ENCODE measurements at places on chromosomes 5 and 9.
A peak's percentile ranks its signal among the peaks of the same experiment; 100 is the strongest.

GRCh38 chr5:92207151-92207550 is 824.0 kb upstream of the ARRDC3 start:
- DNase-seq: no peak

GRCh38 chr5:133112026-133112660 is 60.3 kb downstream of the HSPA4 start:
- DNase-seq: no peak

- peak; percentile 75 for DNase-seq
Measured at GRCh38 chr9:107488375-107489143, 1.0 kb downstream of the KLF4 start.

GRCh38 chr9:2208991-2209390 is 193.8 kb downstream of the SMARCA2 start:
- DNase-seq: no peak

DNA sequence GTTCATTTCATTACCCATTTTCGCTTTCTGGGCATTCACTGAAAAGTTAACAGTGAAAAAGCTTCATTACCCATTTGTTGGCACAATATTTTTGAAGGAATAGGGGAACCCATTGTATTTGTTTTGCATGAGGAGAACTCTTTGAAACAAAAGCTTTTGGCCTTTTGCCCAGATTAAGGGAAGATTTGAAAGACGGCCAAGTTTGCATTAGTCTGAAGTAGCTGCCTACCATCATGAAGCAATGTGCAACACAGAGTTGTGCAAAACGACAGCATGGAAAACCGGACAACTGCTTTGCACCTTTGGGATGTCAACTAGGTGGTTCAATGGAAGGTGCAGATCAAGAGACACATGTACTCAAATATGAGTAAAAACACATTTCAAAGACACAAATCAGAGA is 84.9 kb downstream of the TRPM3 start:
- no peak for DNase-seq

GRCh38 chr9:126052791-126053190 is 273.8 kb upstream of the MVB12B start:
- peak; percentile 42 for DNase-seq

- no peak for DNase-seq
Measured at GRCh38 chr5:169801781-169802180, 164.7 kb downstream of the DOCK2 start.

- DNase-seq: no peak
Measured at GRCh38 chr5:109318455-109319108, 91.2 kb downstream of the PJA2 start.

GRCh38 chr5:138833080-138833479 is 42.1 kb downstream of the LRRTM2 start:
- DNase-seq: no peak

GRCh38 chr9:100739666-100740065 is 161.8 kb downstream of the CAVIN4 start:
- peak; percentile 74 for DNase-seq

GRCh38 chr9:76591256-76591950 is 132.4 kb downstream of the GCNT1 start:
- DNase-seq: no peak

DNA sequence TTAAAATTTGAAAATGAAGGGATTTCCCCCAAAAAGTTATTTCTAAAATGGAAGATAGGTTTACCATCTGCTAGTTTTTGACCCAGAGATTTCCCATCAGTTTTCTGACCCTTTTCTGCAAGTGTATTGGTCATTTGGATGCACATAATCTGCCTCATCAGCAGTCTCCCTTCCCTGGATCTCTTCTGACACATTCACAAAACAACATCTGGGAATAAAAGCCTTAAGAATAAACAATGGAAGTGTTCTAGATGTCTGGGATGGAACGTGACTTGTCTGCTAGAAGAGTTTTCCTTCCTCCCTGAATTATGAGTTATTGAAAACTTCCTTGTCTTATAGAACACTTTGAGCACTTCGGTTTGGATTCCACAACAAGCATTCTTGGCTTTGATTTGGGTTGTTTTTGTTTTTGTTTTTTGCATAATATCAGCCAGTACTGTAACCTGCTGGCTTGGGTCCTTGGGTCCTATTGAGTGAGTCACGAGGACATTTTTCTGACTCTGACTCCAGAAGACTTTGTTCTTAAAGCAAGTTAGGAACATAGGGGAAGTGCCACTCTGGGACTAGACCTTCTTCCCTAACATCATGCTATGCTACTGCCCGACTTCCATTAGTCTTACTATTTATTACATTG is 18.2 kb upstream of the ESM1 start:
- no peak for DNase-seq

GRCh38 chr5:91474201-91474600 is 91.1 kb upstream of the ARRDC3 start:
- DNase-seq: no peak

- DNase-seq: no peak
Measured at GRCh38 chr5:174083056-174083827, 37.7 kb downstream of the NSG2 start.

- DNase-seq: peak; percentile 42
Measured at GRCh38 chr9:38315085-38315595, 77.4 kb upstream of the ALDH1B1 start.

GRCh38 chr9:94213511-94214124 is 45.5 kb upstream of the ZNF169 start:
- DNase-seq: peak; percentile 82

DNA sequence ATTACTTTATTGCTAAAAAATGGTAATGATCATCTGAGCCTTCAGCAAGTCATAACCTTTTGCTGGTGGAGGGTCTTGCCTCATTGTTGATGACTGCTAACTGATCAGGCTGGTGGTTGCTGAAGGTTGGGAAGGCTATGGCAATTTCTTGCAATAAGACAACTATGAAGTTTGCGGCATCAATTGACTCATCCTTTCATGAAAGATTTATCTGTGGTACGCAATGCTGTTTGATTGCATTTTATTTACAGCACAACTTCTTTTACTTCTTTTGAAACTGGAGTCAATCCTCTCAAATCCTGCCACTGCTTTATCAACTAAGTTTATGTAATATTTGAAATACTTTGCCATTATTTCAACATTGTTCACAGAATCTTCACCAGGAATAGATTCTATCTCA is 58.3 kb upstream of the ACO1 start:
- no peak for DNase-seq

GRCh38 chr5:140877262-140877581 is 2.1 kb downstream of the PCDHA12 start:
- no peak for DNase-seq

DNA sequence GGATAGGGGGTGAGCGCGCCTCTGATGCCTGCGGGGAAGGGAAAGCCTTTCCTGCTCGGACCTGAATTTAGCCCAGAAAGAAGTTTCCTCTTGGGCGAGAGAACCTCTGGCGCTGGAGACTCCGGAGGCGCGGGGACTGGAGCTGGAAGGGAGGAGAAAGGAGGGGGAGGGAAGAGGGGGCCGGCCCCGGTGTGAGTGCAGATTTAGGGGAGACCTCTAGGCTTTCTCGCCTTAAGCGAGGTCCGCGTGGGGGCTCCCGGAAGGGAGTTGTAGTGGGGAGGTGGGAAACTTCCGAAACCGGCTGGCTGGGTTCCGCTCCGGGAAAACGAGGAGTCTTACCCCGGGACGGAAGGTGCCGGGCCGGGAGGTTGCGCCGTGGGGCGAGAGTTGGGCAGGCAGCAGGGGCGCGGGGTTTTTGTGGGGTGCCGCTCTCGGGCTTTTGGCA is 1.3 kb downstream of the PCSK5 start:
- peak; percentile 58 for DNase-seq

GRCh38 chr5:39231705-39232525 is 12.6 kb upstream of the FYB1 start:
- no peak for DNase-seq

- DNase-seq: no peak
Measured at GRCh38 chr9:88498880-88499279, 36.1 kb upstream of the NXNL2 start.

GRCh38 chr5:142512043-142513042 is 173.5 kb downstream of the FGF1 start:
- DNase-seq: peak; percentile 97

GRCh38 chr5:143524338-143524945 is 121.0 kb upstream of the NR3C1 start:
- DNase-seq: no peak

DNA sequence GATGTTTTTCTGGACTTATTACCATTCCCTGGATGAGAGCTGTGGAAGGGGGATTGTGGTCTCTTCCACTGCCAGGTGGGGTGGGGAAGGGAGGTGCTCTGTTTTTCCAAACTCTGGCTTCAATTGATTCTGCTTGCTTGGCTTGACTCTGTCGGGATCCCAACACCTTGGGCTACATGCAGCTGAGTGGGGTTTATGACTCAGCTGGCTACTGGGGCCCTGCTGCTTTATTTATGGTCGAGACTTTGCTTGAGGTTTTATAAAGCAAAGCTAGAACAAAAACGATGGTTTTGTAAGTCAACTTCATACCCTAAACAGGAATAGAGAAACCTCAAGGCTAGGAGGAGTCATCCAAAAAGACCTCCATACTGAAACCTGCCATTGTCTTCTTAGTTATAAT is 76.3 kb downstream of the AOPEP start:
- no peak for DNase-seq

DNA sequence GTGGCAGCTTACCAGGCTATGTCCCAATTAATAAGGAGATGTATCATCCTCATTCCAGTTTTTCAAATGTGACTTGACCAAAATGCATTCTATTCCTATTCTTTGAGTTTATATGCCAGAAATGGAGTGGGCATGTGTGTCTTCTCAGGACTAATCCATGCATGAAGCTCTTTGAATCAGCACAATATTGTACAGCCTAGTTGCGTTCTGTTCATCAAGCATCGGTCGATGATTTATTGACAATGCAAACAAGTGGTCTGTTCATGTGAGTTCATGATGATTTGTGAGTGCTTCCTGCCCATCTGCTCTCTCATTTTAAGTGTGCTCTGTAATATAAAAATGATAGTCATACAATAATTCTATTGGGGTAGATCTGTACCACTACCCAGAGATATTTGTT is 48.3 kb downstream of the PALM2AKAP2 start:
- DNase-seq: no peak

DNA sequence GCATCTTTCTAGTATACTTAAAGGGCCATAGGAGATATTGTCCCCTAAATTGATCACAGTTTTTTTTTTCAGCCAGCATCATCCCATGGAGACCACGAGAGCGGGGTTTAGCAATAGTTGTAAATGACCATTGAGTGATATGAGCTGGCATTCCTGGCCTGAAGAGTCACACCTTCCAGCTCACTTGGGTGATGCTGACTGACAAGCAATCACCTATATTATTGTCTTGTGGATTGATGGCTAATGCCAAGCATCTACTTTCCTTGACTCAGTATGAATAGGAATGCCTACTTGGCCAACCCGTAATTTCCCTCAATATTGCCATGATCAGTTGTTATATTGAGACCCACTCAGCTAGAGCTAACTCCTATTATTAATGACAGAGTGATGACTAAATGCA is 70.5 kb downstream of the ADAMTSL1 start:
- DNase-seq: no peak

- no peak for DNase-seq
Measured at GRCh38 chr5:141703133-141703561, 21.1 kb upstream of the ARAP3 start.

- no peak for DNase-seq
Measured at GRCh38 chr9:81268048-81268447, 421.3 kb downstream of the TLE1 start.

DNA sequence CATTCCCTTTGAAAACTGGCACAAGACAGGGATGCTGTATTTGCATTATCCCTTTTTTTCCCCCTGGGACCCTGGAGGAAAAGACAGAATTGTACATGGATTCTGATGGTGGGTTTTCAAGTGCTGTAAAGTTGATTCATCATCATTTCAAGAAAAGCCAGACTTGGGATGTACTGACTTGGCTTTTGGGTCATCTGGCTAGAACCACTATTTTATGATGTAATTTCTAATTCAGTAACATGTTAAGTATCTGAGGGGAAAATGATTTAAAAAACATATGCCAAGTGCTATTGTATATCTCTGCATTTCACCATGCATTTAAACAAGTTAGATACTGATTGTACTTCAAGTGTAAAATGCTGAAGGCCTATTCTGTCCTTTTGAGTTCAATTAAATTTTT is 15.2 kb upstream of the MAP3K1 start:
- no peak for DNase-seq

GRCh38 chr5:148820461-148821395 is 5.7 kb upstream of the ADRB2 start:
- no peak for DNase-seq

DNA sequence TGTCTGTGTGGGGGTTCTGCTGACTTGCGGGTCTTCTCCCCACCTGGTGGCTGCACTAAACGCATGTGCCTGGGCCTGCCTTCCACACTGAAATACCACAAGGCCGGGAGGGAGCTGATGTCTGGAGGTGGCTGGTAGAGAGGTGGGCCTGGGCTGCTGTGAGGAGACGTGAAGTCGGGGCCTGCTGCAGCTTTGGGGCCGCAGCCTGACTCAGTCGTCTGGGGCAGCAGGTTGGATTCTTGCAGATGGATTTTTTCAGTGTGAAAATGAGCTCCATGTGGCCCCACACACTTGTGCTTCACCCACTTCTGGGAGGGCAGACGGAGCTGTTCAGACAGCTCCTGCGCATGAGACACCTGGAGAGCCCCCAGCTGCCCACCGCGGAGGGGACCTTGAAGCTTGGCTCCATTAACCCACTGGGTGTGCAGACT is 29.3 kb downstream of the COL5A1 start:
- peak; percentile 73 for DNase-seq

GRCh38 chr5:55699041-55699688 is 13.0 kb downstream of the SLC38A9 start:
- no peak for DNase-seq

- peak; percentile 85 for DNase-seq
Measured at GRCh38 chr5:53482717-53483638, 2.5 kb downstream of the FST start.

DNA sequence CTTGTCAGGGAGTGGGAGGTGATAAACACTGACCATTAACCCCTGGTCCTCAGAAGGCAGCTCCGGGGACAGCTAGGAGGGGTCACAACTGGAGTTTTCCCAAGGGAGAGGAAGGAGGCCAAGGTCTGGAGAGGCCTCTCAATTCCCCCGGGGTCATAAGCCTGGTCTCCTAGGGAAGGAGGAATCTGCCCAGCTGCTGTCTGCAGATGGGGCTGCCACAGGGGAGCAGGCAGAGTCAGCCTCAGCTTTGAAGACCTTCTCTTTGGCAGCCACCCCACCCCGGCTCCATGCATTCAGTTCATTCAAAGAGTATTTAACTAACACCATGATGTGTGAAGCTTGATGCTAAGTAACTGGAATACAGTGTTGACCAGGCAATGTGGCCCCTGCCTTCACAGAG is 74.6 kb upstream of the HSPA9 start:
- DNase-seq: peak; percentile 66

DNA sequence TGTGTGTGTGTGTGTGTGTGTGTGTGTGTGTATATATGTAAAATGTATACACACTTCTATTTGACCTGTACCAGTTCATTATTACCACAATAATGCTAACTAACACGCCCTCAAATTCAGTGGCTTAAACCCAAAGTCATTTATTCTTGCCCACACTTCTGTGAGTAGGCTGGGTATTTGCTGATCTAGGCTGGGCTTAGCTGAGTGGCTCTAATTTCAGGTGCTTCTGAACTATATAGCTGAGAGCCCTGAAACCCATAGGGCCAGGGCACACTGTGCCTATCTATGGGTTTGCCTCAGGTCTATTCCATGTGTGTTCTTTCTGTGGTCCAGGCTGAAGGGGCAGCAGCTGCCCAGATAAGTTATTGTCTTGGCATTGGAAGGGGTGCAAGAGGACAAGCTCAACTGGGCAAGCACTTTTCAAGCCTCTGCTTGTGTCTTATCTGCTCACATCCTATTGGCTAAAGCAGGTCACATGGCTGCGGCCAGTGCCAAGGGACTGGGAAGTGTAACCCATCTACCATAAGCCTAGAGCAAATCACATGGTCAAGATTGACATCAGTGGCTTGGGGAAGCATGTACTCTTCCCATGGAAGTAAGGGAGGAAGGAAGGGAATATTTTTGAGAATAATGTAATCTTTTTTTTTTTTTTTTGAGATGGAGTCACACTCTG is 139.9 kb downstream of the PALM2AKAP2 start:
- no peak for DNase-seq
